Calu3 (cell line): ENCODE measurements at places on chromosomes 1 and 21. TPM values are rescaled to one million over a fixed set of nuclear protein-coding genes. Genes with fewer than 3 reads are reported as not detected.

- H3K4me3 ChIP-seq, result no peak overlapping the region
- H3K27me3 ChIP-seq, result peaks cover 29% of the 10 kb centered on the region
- no peak for DNase-seq
- H3K27ac ChIP-seq, result no peak overlapping the region
- H3K36me3 ChIP-seq, result no peaks in the 10 kb centered on the region
- H3K4me1 ChIP-seq, result no peaks in the 10 kb centered on the region
These were observed 2.1 kb downstream of the COL6A2 start for GRCh38 chr21:46100020-46100419.

GRCh38 chr1:4595341-4596225, 58.8 kb upstream of the AJAP1 start:
- no peaks in the 10 kb centered on the region for H3K36me3 ChIP-seq
- H3K27ac ChIP-seq, result no peak overlapping the region
- no peak for DNase-seq
- H3K27me3 ChIP-seq, result no peaks in the 10 kb centered on the region

- H3K36me3 ChIP-seq, result no peaks in the 10 kb centered on the region
- no peak overlapping the region for H3K4me3 ChIP-seq
- H3K27ac ChIP-seq, result peak overlapping the region; percentile 13
- H3K4me1 ChIP-seq, result peaks cover 14% of the 10 kb centered on the region
- no peak for DNase-seq
These were observed 151.3 kb upstream of the PTGFR start for GRCh38 chr1:78339490-78339889.

DNA sequence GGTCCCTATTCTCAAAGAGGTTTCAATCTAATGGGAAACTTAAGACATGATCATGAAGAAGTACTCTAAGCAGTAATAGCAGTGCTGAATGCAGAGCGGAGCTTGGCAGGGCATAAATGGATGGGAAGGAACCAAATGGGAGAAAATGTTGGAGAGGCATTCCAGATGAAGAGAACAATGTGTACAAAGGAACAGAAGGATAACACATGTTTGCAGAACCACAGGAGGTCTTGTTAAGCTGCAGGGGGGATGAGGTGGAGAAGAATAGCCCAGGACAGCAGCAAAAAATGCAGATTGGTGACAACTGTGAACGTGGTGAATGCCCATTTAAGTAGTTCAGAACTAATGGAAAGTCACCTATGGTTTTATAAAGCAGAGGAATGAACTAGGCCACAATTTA, 99.1 kb downstream of the ASTN1 start:
- H3K36me3 ChIP-seq, result no peaks in the 10 kb centered on the region
- DNase-seq, result no peak
- no peaks in the 10 kb centered on the region for H3K4me1 ChIP-seq
- H3K27ac ChIP-seq, result no peak overlapping the region
- H3K27me3 ChIP-seq, result peaks cover 78% of the 10 kb centered on the region

DNA sequence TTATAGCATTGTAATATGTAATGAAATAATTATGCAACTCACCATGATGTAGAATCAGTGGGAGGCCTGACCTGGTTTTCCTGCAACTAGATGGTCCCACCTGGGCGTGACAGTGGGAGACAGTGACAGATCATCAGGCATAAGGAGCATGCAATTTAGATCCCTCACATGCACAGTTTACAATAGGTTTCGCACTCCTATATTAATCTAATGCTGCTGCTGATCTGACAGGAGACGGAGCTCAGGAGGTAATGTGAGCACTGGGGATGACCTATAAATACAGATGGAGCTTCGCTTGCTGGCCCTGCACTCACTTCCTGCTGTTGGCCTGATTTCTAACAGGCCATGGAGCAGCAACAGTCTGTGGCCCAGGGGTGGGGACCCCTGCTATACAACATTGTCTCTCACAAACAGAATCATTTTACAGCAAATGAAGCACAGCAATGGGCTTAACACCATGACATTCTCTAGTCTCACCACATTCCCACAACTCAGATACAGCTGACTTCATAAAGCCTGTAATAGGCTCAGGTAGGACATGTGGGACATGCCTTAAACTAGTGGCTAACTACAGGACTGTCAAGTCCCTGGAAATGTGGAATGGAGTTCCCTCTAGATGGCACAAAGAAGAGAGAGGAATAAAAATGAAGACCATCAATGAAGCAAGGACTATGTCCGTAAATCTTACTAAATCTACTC, 40.7 kb upstream of the SLC5A9 start:
- DNase-seq, result no peak
- peaks cover 9% of the 10 kb centered on the region for H3K27me3 ChIP-seq
- no peak overlapping the region for H3K27ac ChIP-seq
- H3K4me1 ChIP-seq, result no peaks in the 10 kb centered on the region
- H3K36me3 ChIP-seq, result no peaks in the 10 kb centered on the region
- H3K4me3 ChIP-seq, result no peak overlapping the region

C4BPB gene
- 7.5 and 10.2 TPM in 2 replicates for total RNA-seq

DNA sequence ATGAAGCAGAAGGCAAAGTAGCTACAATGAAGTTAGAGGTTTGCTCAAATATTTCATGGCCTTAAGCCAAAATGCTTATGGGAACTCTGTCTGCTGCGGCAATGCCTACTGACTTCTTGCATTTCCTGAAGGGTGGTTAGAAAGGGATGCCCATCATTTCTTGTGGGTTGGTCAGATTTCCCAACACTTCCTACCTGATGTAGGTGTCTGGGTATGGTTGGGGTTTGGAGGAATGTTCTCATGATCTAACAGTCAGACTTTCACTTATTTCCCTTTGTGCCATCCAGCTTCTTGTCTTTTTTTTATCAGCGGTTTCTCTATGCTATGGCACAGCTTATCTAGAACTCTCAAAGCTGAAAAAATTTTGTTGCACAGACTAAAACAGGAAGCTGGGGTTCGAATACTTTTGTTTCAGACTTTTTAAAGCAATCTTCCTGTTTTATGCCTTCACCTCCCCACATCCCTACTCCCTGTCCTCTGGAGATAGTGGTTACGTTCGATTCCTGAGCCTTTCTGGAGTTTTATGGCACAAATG, 307.7 kb downstream of the USP25 start:
- no peak for DNase-seq
- no peaks in the 10 kb centered on the region for H3K4me1 ChIP-seq
- no peaks in the 10 kb centered on the region for H3K36me3 ChIP-seq
- H3K4me3 ChIP-seq, result no peak overlapping the region

DNA sequence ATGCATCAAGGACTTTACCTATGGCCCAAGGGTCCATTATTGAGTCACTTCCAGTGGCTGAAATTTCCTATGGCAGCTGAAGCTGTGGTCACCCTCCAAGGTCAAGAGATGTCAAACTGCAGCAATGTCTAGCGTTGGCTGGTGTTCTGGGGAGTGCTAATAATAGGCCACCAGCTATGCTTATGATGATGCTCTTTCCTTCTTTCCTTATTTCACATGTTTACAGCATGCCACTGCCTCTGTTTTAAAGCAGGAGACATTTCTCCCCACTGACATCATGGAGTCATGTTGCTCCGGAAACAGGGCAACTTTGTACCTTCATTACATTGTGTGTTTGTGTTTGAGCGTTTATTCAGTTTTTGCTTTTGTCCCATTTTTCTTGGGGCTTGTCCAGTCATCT, 62.6 kb upstream of the CYYR1 start:
- DNase-seq, result no peak
- H3K4me1 ChIP-seq, result no peaks in the 10 kb centered on the region
- no peak overlapping the region for H3K27ac ChIP-seq
- no peak overlapping the region for H3K4me3 ChIP-seq
- H3K36me3 ChIP-seq, result no peaks in the 10 kb centered on the region

DNA sequence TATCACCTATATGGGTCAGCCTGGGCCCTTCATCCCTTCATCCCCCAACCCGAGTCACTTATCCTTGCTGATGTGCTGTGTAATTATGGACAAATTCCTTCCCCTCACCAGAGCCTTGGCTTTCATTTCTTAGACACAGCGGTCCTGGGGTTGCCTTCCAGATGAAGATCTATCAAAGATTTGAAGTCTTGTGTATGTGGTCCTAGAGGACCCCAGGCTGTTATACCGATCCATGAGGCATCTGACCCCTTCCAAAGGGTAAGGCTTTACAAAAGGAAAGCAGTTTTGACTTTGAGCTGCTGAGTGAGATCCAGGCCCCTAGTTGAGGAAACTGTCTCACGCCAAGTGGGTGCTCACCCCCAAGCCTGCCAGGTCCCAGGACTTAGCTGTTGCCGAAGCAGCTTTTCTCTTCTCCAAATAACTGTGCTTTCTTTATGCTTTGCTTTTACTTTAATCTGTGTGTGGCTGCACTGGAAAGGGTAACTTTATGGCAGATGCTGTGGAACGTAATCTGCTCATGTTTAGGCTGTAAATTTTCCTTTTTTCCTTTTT, 37.6 kb downstream of the MAN1C1 start:
- no peak for DNase-seq
- no peak overlapping the region for H3K4me3 ChIP-seq
- no peaks in the 10 kb centered on the region for H3K4me1 ChIP-seq
- H3K27me3 ChIP-seq, result peaks cover 39% of the 10 kb centered on the region

XCL2 gene
- not detected in 2 replicates for total RNA-seq

GRCh38 chr1:164560556-164560955, 1.6 kb downstream of the PBX1 start:
- H3K27me3 ChIP-seq, result no peaks in the 10 kb centered on the region
- H3K4me1 ChIP-seq, result peaks cover 19% of the 10 kb centered on the region
- peak overlapping the region; percentile 73 for H3K4me3 ChIP-seq
- DNase-seq, result no peak

AMY2A gene
- not detected in 2 replicates for total RNA-seq

DNA sequence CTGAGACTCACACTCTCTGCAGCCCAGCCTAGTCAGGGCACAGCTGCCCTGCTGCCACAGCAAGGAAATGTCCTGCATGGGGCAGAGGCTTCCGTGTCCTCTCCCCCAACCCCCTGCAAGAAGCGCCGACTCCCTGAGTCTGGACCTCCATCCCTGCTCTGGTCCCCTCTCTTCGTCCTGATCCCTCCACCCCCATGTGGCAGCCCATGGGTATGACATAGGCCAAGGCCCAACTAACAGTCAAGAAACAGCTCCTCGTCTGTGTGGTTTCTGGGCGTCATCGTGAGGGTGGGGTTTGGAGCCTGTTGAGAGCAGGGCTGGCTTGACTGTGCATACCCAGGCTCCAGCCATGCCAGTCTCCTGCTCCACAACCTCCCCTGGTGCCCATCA, 19.5 kb downstream of the FAAH start:
- no peaks in the 10 kb centered on the region for H3K27me3 ChIP-seq
- no peak overlapping the region for H3K4me3 ChIP-seq

- no peak overlapping the region for H3K27ac ChIP-seq
- H3K27me3 ChIP-seq, result no peaks in the 10 kb centered on the region
- peaks cover 63% of the 10 kb centered on the region for H3K4me1 ChIP-seq
These were observed 18.8 kb downstream of the UCK2 start for GRCh38 chr1:165845992-165846748.

PYHIN1 gene
- total RNA-seq, result 0.98 TPM in 1 of 2 replicates, not detected in the other

GRCh38 chr21:35222021-35222420, 172.9 kb upstream of the RUNX1 start:
- peak overlapping the region; percentile 60 for H3K27ac ChIP-seq
- no peak overlapping the region for H3K4me3 ChIP-seq
- peaks cover 63% of the 10 kb centered on the region for H3K4me1 ChIP-seq

KRTAP21-1 gene
- total RNA-seq, result not detected in 2 replicates

GRCh38 chr21:42708107-42708506, 54.7 kb downstream of the PDE9A start:
- H3K27me3 ChIP-seq, result no peaks in the 10 kb centered on the region
- H3K36me3 ChIP-seq, result no peaks in the 10 kb centered on the region
- H3K27ac ChIP-seq, result no peak overlapping the region
- no peak overlapping the region for H3K4me3 ChIP-seq

- no peaks in the 10 kb centered on the region for H3K27me3 ChIP-seq
- no peak overlapping the region for H3K27ac ChIP-seq
- no peak for DNase-seq
- H3K4me1 ChIP-seq, result peaks cover 3% of the 10 kb centered on the region
These were observed 72.3 kb upstream of the CAPZB start for GRCh38 chr1:19557609-19558051.

DNA sequence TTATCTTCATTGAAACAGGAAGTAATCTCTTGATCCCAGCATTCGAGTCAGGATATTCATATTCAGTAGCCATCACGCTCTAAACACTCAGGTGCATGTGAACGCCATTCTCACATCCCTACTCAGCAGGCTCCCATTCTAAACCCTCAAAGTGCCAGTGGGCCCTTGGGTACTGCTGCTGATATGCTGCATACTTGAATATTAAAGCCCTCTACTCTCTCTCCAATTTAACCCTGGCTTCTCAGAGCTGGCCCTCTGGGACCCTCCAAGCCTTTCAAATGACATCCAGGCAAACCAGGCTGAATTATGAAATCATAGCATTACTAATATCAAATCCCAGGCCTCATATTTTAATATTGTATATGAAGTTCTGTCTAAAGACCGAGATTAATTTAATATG, 468.2 kb downstream of the NUF2 start:
- DNase-seq, result no peak
- no peak overlapping the region for H3K27ac ChIP-seq
- no peaks in the 10 kb centered on the region for H3K36me3 ChIP-seq

DNA sequence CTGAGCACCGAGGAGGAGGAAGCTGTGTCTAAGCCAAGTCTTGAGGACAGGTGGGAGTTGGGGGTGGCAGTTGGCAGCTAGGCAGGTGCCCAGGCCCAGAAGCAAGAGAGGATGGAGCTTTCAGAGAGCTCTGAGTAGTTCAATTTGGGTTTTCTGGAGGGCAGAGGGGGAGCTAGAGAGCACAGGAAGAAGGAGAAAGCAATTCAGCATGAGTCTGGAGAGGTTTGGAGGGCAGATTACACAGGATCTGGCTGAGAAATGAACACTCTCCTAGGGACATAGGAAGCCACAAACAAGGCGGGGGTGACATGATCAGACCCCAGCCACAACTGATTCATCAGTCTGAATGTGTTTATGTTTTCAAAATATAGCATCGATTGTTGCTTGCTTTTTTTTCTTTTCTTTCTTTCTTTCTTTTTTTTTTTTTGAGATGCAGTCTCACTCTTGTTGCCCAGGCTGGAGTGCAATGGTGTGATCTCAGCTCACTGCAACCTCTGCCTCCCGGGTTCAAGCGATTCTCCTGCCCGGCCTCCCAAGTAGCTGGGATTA, 23.8 kb downstream of the PTPRF start:
- H3K27ac ChIP-seq, result no peak overlapping the region
- H3K36me3 ChIP-seq, result peaks cover 55% of the 10 kb centered on the region
- peaks cover 30% of the 10 kb centered on the region for H3K4me1 ChIP-seq
